ENCODE measurements at places on chromosomes 5 and 9.

DNA sequence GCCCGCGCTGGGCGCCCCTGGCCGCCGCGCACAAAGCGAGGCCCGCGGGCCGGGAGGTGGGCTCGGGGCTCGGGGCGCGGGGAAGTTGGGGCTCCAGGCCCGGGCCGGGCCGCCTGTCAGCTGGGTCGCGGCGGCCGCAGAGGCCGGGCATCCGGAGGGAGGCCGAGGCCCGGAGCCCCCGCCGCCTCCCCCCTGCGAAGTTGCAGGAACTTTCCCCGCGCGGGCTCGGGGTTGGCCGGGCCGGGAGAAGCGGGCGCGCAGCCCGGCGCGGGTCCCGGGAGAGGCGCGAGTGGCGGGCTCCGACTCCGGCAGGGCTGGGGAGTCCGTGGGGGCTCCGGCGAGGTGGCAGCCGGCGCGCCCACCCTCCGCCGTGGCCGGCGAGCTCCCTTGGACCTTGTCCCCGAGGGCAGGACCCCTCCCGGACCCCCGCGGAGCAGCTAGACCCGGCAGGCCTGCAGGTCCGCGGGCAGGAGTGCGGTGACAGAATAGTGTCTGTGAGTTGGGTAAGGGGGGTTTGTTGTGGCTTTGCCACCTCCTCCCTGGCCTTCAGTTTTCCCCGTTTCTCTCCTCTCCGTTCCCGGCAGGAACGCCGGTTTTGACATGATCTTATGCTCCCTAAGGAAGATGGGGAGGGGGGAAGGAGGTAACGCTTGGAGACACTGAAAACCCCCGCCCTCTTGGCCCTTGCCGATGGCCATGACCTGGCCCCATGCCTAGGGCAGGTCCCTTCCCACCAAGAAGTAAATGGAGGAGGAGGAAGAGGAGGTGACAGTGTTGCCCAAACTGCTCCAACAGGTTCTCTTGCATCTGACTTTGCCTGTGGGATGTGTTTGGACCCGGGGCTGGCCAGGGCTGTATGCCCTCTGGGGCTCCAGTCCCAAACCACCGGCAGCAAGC is 942 bp downstream of the PHF2 start:
- no peak for DNase-seq

DNA sequence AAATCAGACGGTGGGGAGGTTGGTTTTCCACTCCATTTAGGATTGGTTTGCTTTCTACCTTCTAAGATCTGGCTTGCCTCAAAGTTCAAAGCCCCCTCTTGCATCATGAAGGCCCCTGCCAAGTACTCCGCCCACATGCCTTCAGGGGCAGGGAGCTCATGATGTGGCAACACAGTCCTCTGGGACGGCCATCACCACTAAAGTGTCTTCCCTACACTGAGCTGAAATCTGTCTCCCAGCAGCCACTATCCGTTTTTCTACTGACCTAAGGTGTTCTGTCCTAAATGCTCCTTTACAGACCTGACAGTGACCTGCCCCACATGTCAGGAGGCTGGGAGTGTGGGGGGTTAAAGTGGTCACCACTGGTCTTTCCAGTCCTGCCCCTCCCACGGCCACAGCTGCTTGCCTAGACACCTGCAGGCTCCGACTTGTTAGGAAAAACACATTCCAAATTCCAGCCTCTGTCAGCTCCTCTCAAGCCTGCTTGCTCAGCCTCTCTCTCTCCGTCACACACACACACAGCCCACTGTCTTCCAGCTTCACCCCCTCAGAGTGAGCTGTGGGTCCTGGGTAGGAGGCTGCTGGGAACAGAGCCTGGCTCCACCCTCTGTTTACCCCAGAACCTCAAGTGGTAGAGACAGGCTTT is 44.9 kb downstream of the SHB start:
- no peak for DNase-seq

DNA sequence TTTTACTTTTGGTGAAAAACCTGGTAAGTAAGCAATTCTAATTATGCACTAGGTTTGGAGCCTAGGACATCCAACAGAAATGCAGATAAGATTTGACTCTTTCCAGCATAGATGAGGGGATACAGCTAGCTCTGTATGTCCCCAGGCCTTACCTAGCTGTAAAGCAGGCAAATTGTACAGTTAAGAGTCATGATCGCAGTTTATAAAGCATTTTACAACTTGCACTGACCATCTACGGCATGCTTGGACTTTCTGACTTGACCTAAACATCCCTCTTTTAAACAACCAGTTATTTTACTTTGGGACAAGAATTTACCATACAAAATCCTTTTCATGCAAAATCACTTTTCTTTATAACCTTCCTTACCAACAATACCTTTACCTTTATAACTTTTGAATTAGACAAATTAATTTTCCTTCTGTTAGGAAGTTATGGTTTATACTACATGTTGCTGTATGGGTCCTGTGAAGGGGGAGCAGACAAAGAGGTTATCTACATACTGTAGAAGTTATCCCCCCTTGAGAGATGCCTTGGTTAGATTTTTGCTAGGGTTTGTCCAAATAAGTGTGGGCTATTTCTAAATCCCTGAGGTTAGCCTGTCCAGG is 36.8 kb downstream of the FGD3 start:
- peak; percentile 10 for DNase-seq

DNA sequence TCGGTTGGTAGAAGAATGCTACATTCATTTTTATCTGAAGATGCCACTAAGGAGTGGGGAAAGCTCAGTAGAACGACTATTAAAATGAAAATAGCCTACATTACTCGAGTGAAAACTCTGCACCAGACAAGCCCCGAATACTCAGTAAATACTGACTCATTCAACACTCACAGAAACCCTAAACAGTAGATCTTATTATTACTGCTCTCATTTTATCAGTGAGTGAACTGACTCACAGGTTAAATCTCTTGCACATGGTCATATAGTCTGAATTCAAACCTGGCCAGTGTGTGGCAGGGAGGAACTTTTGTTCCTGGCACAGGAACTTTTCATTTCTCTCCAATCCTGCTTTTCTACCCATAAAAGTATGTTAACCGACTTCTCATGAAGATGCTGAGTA is 9.6 kb upstream of the PAPPA start:
- DNase-seq = peak; percentile 41

GRCh38 chr5:107661038-107661649 is 9.6 kb downstream of the EFNA5 start:
- no peak for DNase-seq

GRCh38 chr9:114694146-114694545 is 12.2 kb upstream of the TEX48 start:
- no peak for DNase-seq

DNA sequence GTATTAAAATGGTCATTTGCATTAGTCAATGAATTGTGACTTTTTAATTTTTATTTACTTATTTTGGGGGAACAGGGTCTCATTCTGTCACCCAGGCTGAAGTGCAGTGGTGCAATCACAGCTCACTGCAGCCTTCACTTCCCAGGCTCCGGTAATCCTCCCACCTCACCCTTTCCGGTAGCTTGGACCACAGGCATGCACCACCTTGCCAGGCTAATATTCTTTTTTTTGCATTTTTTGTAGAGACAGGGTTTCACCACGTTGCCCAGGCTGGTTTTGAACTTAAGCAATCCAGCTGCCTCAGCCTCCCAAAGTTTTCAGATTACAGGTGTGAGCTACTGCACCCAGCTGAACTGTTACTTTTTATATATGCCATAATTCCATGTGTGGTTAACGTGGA is 143.4 kb downstream of the FBXL17 start:
- DNase-seq = no peak

Data from HS-5 (cell line).